CD14-positive monocyte (primary cell): ENCODE measurements at places on chromosomes 2 and 18. TPM values are rescaled to one million over a fixed set of nuclear protein-coding genes. Genes with fewer than 3 reads are reported as not detected.

The IL1F10 gene
- not detected for polyA plus RNA-seq

The TMEM214 gene
- polyA plus RNA-seq = 26.9 TPM

The ALS2 gene
- polyA plus RNA-seq = 1.6 and 4.7 TPM in 2 replicates

The EHD3 gene
- polyA plus RNA-seq = 1.4 TPM

The TMEM37 gene
- not detected for polyA plus RNA-seq

The DNMT3A gene
- polyA plus RNA-seq = 2.7 TPM
